DND-41 (cell line): ENCODE measurements at places on chromosomes 1 and 21.

DNA sequence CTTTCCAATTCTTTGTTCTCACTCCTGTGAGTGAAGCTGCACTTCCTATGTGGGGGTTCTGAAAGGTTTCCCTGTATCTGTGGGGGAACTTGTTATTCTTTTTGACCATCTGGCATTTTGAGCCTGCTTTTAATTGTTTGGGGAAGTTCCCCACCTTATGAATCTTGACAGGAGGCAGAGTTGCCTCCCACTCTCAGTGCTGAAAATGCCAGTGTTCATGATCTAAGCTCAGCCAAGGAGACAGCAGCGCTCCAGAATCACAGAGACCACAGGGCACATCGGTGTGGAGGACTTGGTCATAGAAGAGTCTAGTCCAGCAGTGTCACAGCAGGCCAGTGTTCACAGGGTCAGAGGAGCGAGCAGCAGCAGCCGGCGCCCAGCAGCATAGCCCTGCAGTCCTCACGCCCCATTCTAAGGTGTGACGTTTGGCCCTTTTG lies 63.8 kb upstream of the PRDX6 start:
- H3K27ac ChIP-seq, result no peak overlapping the region
- H3K4me3 ChIP-seq, result no peak overlapping the region
- 0 out of 2 replicates have a peak, but pooled peaks cover 3% of the 10 kb centered on the region for H3K36me3 ChIP-seq
- H3K4me1 ChIP-seq, result peaks cover 32% of the 10 kb centered on the region
- DNase-seq, result no peak
- H3K27me3 ChIP-seq, result no peaks in the 10 kb centered on the region

- no peaks in the 10 kb centered on the region for H3K36me3 ChIP-seq
- H3K27me3 ChIP-seq, result peaks cover 32% of the 10 kb centered on the region
- H3K4me1 ChIP-seq, result peaks cover 10% of the 10 kb centered on the region
- no peak within 1 kb of the TSS for H3K4me3 ChIP-seq
These were observed at the start of gene OLIG1 for GRCh38 chr21:33069994-33070743. Gene OLIG1 (plus strand): TSS chr21:33070141. CDS start chr21:33070247, 106 bp downstream.

DNA sequence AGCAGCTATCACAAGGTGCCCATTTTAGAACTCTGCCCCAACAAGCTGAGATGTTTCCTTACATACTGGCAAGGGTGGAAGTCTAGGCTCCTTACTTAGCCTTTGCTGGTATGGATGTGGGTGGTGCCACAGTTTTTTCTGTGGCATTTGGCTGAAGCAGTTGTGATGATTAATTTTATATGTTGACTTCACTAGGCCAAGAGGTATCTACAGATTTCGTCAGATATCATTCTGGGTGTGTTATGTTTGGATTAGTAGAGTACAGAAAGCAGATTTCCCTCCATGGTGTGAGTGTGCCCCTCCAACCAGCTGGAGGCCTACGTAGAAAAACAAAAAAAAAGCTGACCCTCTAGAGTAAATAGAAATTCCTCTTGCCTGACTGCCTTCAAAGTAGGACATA lies 317.0 kb downstream of the BARHL2 start:
- no peaks in the 10 kb centered on the region for H3K36me3 ChIP-seq
- no peak overlapping the region for H3K27ac ChIP-seq
- H3K27me3 ChIP-seq, result no peaks in the 10 kb centered on the region
- no peak for DNase-seq
- H3K4me1 ChIP-seq, result no peaks in the 10 kb centered on the region
- H3K4me3 ChIP-seq, result no peak overlapping the region

DNA sequence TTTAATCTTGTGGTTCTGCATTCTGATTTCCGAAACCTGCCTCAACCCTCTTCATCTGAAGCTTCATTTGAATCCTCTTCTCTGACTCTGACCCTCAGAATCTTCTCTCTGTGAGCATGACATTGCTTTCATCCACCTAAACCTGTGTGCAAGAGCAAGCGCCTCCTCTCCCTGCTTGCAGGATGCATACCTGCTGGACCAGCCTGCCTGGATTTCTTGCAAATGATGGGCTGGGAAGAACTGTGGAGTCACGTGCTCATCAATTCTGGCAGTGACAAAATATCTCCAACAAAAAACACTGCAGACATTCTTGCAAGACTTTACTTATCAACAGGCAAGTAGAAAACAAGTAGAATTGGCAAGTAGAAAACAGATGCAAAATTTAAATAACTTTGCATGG lies 20.8 kb upstream of the SLC35F3 start:
- H3K4me3 ChIP-seq, result no peak overlapping the region
- no peak overlapping the region for H3K27ac ChIP-seq
- H3K36me3 ChIP-seq, result no peaks in the 10 kb centered on the region
- no peak for DNase-seq
- H3K4me1 ChIP-seq, result no peaks in the 10 kb centered on the region
- no peaks in the 10 kb centered on the region for H3K27me3 ChIP-seq

DNA sequence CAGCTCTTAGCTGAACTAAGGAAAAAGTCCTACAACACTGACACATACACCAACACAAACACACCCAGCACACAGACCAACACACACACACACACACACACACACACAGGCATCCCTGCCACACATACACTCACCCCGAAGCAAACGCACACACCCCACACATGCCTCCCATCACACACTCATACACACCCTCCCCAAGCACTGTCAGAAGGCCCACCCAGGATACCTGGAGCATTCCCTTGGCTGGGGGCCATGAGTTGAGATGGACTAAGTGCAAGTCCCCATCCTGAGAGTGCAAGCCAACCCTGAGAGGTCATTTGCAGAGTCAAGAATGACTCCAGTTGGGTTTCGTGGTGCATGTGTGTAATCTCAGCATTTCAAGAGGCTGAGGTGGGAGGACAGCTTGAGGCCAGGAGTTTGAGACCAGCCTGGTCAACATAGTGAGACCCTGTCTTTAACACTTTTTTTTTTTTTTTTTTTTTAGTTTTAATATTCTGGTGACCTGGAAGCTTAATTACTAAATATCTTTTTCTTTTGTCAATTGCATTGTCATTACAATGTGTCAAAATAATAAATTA lies 117.3 kb downstream of the RHOU start:
- H3K4me3 ChIP-seq, result no peak overlapping the region
- no peaks in the 10 kb centered on the region for H3K36me3 ChIP-seq
- H3K27me3 ChIP-seq, result peaks cover 8% of the 10 kb centered on the region
- no peak for DNase-seq

GRCh38 chr1:157357111-157357510 lies 195.2 kb downstream of the FCRL5 start:
- no peak overlapping the region for H3K4me3 ChIP-seq
- H3K27me3 ChIP-seq, result peaks cover 37% of the 10 kb centered on the region
- H3K27ac ChIP-seq, result no peak overlapping the region
- H3K36me3 ChIP-seq, result no peaks in the 10 kb centered on the region

DNA sequence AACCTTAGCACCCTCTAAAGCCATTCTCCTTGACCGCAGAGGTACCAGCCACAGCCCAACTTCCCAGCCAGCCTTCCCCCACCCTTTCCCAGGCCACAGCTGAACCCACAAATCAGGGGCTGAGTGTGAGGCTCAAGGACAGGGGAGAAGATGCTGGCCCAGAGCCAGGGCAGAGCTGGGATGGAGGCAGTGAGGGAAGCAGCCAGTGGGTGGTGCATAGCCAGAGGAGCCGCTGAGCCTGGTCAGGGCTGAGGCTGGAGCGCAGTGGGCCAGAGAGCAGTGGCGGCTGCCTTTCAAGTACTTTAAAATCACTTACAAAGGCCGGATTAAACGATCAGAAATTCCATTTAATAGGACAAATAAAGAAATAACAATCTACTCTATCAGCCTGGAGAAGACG lies 36.3 kb downstream of the DMAP1 start:
- peaks cover 40% of the 10 kb centered on the region for H3K36me3 ChIP-seq

GRCh38 chr1:39104158-39105060 lies 78.3 kb downstream of the NDUFS5 start:
- H3K4me1 ChIP-seq, result peaks cover 38% of the 10 kb centered on the region
- no peak overlapping the region for H3K4me3 ChIP-seq
- DNase-seq, result no peak
- no peaks in the 10 kb centered on the region for H3K36me3 ChIP-seq

GRCh38 chr21:45862543-45863207 lies 118.9 kb upstream of the COL6A1 start:
- H3K27me3 ChIP-seq, result no peaks in the 10 kb centered on the region
- DNase-seq, result no peak
- H3K4me3 ChIP-seq, result no peak overlapping the region
- no peaks in the 10 kb centered on the region for H3K4me1 ChIP-seq

DNA sequence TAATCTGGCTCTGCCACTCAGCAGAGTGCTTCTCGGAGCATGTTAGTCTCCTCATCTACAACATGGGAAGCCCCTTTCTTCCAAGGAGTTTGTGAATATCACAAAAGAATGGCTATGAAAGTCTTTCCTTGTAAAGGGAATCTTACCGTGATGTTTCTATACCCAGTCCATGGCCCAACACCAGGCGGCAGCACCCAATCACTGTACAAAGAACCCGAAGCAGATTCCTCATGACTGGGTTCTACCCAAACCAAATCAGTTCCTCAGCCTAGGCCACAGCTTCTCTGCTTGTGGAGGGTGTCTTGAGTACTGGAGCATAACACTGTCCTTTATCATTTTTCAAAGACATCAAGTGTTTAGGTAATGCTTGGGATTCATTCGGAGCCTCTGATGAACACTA lies 16.6 kb upstream of the SLFNL1 start:
- no peaks in the 10 kb centered on the region for H3K4me1 ChIP-seq
- DNase-seq, result no peak
- no peaks in the 10 kb centered on the region for H3K27me3 ChIP-seq
- peaks cover 67% of the 10 kb centered on the region for H3K36me3 ChIP-seq

DNA sequence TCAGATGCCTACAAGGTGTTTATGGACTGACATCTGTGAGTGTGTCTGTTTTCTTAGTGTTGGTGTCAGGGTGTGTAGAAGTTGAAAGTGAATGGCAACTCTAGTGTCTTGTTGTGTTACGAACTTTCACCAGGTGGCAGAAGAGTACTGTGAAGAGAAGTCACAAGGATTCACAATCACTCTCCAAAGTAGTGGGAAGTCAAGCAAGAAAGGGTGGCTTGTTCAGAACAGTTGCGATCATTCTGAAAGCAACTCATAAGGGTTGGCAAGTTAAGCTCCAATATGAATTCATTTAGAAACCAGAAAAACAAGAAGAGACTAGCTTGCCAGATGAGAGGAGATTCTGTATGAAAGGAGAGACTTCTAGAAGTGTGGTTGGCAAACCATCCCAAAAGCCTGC lies 86.1 kb downstream of the FASLG start:
- no peaks in the 10 kb centered on the region for H3K36me3 ChIP-seq
- no peaks in the 10 kb centered on the region for H3K27me3 ChIP-seq
- H3K4me3 ChIP-seq, result peak overlapping the region; percentile 17; the same call in 1 of the 2 replicates
- peaks cover 28% of the 10 kb centered on the region for H3K4me1 ChIP-seq
- DNase-seq, result peak; percentile 69

GRCh38 chr21:29159842-29160241 lies 29.4 kb downstream of the MAP3K7CL start:
- H3K27me3 ChIP-seq, result no peaks in the 10 kb centered on the region
- H3K36me3 ChIP-seq, result no peaks in the 10 kb centered on the region
- H3K27ac ChIP-seq, result no peak overlapping the region
- no peaks in the 10 kb centered on the region for H3K4me1 ChIP-seq
- DNase-seq, result no peak

- no peak overlapping the region for H3K27ac ChIP-seq
- H3K4me1 ChIP-seq, result no peaks in the 10 kb centered on the region
- H3K36me3 ChIP-seq, result no peaks in the 10 kb centered on the region
- DNase-seq, result no peak
These were observed 132.7 kb upstream of the IPO9 start for GRCh38 chr1:201696217-201696761.

- H3K27ac ChIP-seq, result no peak overlapping the region
- peak; percentile 45 for DNase-seq
- no peaks in the 10 kb centered on the region for H3K27me3 ChIP-seq
- peaks cover 14% of the 10 kb centered on the region for H3K4me1 ChIP-seq
- H3K4me3 ChIP-seq, result no peak overlapping the region
These were observed 319.0 kb downstream of the HHAT start for GRCh38 chr1:210647406-210648333.

- peaks cover 76% of the 10 kb centered on the region for H3K36me3 ChIP-seq
- H3K4me3 ChIP-seq, result no peak overlapping the region
- H3K27me3 ChIP-seq, result no peaks in the 10 kb centered on the region
- peaks cover 45% of the 10 kb centered on the region for H3K4me1 ChIP-seq
These were observed 3.6 kb downstream of the GUK1 start for GRCh38 chr1:228143480-228144192.

DNA sequence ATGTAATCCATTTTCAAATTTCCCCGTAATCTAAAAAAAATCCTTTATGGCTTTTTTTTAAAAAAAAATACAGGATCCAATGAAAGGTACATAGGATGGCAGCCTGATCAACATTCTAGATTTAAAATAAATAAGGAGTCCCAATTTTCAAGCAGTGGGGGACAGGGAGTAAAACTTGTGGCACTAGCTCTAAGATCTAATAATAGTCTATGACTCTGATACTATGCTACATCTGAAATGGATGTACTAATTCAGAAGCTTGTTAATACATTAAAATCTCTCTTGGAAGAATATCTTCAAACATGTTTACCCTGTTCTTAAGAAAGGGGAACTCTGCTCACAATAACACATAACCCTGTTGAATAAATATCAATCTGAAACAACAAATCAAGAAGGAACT lies 8.5 kb downstream of the DIPK1A start:
- no peaks in the 10 kb centered on the region for H3K36me3 ChIP-seq
- no peaks in the 10 kb centered on the region for H3K27me3 ChIP-seq
- DNase-seq, result no peak
- H3K4me1 ChIP-seq, result peaks cover 72% of the 10 kb centered on the region
- peak overlapping the region; percentile 78 for H3K27ac ChIP-seq
- H3K4me3 ChIP-seq, result no peak overlapping the region

DNA sequence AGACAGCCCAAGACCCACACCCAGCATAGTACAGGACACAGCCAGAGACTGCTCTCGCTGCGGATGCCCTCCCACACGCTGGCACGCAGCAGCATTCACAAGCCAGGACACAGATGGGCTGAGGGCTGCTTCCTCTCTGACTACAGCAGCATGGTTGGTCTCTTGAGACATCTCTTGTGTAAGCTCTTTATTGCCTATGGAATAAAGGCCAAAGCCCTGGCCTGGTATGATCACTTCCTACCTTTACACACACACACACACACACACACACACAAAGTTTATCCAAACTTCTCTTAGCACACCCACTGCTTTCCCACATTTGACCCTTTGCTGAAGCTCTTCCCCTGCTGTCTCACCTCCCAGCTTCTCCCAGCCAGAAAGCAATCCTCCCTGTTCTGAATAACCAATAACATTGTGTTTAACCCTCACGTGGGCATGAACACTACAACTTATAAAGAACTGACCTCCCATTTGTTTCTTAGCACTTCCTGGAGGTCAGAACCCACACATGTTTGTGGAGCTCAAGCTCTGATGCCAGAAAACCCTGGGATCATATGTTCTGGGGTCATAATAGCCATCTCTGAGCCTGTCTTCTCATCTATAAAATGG lies 1.2 kb upstream of the LUZP1 start:
- no peaks in the 10 kb centered on the region for H3K36me3 ChIP-seq
- peaks cover 20% of the 10 kb centered on the region for H3K4me1 ChIP-seq
- H3K27me3 ChIP-seq, result no peaks in the 10 kb centered on the region
- no peak overlapping the region for H3K4me3 ChIP-seq
- no peak overlapping the region for H3K27ac ChIP-seq
- no peak for DNase-seq

GRCh38 chr1:245512181-245512888 lies 357.6 kb downstream of the KIF26B start:
- H3K27ac ChIP-seq, result no peak overlapping the region
- H3K4me3 ChIP-seq, result no peak overlapping the region
- DNase-seq, result no peak
- no peaks in the 10 kb centered on the region for H3K36me3 ChIP-seq
